ENCODE measurements at places on chromosomes 6 and 20.

GRCh38 chr6:34055223-34055933 is 90.5 kb downstream of the GRM4 start:
- DNase-seq = peak; percentile 65

DNA sequence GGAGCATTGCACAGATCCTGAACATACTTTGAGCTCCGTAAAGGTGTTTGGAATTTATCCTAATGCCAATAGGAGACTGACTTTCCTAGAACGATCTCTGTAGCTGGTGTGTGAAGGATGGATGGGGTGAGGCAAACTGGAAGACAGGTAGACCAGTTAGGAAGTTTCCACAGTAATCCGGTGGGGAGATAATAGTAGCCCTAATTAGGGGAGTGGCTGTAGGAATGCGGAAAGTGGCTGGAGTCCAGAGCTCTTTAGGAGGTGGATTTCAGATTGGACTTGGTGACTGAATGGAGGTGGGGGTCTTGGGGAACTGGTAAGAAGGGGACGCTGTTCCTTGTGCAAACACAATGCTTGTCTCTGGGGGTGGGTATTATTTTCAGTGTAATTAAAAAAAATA is 146.3 kb downstream of the SOX4 start:
- DNase-seq = no peak

GRCh38 chr6:170210651-170211403 is 80.1 kb downstream of the DLL1 start:
- no peak for DNase-seq

- DNase-seq = no peak
Observed at GRCh38 chr6:14720411-14721102, 525.3 kb upstream of the JARID2 start.

DNA sequence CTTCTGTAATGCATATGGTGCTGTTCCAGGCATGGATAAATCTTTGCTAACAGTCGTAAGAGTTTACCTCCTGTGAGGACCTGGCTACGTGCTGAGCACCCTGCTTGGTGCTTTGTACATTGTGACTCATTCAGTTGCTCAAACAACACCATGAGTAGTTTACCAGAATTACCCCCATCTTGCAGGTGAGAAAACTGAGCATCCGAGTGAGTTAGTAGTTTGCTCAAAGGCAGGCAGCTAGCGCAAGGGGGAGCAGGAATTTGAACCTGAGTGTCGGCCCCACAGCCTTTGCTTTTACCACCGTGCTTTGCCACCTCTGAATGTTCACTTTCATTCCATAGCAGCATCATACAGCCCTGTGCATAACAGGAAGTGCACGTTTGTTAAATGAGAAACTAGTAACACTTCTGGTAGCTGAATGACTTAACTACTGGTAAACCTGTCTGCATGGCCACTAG is 121.9 kb downstream of the MTHFD1L start:
- DNase-seq = no peak

DNA sequence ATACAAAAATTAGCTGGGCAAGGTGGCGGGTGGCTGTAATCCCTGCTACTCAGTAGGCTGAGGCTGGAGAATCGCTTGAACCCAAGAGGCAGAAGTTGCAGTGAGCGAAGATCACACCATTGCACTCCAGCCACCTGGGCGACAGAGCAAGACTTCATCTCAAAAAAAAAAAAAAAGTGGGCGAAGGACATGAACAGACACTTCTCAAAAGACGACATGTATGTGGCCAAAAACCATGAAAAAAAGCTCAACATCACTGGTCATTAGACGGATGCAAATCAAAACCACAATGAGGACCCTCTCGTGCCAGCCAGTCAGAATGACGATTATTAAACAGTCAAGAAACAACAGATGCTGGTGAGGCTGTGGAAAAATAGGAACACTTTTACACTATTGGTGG is 344.9 kb upstream of the JARID2 start:
- no peak for DNase-seq

GRCh38 chr20:32236048-32236533 is 28.4 kb downstream of the POFUT1 start:
- DNase-seq = no peak

GRCh38 chr6:63571361-63572043 is 778 bp upstream of the LOC128125822 start:
- DNase-seq = peak; percentile 53

GRCh38 chr6:13071550-13072345 is 256.6 kb downstream of the TBC1D7 start:
- no peak for DNase-seq

GRCh38 chr6:143613749-143614148 is 64.0 kb upstream of the PHACTR2 start:
- DNase-seq = no peak

GRCh38 chr20:24535941-24536730 is 66.7 kb downstream of the SYNDIG1 start:
- DNase-seq = no peak

GRCh38 chr20:40900666-40901215 is 127.9 kb upstream of the TOP1 start:
- DNase-seq = no peak

- DNase-seq = no peak
Observed at GRCh38 chr6:3750317-3751076, 1.0 kb downstream of the PXDC1 start.

DNA sequence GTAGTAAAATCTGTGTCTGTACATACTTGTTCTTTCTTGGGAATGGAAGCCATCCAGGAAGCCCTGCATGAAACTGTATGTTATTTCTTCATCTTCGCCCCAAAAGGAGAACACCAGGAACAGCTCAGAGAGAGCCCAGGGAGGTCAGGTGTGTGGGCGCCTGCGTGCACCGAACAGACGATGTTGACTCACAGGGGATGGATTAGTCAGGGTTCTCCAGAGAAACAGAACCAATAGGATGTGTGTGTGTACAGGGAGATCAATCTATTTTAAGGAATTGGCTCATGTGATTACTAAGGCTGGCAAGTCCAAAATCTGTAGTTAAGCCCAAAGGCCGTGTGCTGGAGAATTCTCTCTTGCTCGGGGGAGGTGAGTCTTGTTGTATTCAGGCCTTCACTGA is 45.7 kb downstream of the RNASET2 start:
- DNase-seq = no peak

GRCh38 chr6:31336896-31337496 is 20.0 kb downstream of the HLA-B start:
- DNase-seq = no peak

DNA sequence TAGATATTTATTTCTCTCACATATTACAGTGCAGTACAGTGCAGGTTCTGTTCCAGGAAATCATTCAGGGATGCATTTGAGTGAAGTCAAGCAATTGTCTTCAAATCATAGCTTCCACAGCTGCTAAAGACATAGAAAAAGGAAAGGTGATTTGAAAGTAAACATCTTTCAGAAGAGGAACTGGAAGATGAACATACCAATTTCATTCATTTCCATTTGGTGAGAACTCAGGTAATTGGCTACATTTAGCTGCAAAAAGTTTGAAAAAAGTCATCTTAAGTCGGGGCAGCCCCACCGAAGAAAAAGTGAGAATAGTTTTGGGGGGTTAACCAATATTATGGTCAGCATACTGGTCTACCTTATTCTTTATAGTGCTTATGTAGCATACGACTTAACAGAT is 61.4 kb upstream of the IL20RA start:
- no peak for DNase-seq

GRCh38 chr20:63405102-63405730 is 44.1 kb upstream of the CHRNA4 start:
- DNase-seq = no peak

DNA sequence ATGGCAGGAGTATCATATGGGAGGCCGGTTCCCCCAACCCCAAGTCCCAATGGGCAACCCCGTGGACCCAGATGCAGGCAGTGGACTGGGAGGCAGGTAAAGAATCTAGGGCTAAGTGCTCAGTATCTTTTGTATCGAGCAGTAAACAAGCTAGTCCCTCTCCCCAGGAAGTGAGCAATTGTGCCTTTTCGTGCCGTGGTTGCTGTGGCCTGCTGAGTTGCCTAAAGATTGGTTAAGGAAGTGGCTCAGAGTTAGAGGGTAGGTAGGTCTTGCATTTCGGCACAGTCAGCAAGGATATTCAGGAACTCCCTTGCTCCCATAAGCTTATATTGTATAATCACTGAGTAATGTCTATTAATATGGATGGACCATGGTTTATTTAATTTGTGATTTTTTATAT is 1.3 kb upstream of the DNAH8 start:
- DNase-seq = peak; percentile 27

- no peak for DNase-seq
Observed at GRCh38 chr6:63926950-63927927, 291.6 kb downstream of the PHF3 start.

DNA sequence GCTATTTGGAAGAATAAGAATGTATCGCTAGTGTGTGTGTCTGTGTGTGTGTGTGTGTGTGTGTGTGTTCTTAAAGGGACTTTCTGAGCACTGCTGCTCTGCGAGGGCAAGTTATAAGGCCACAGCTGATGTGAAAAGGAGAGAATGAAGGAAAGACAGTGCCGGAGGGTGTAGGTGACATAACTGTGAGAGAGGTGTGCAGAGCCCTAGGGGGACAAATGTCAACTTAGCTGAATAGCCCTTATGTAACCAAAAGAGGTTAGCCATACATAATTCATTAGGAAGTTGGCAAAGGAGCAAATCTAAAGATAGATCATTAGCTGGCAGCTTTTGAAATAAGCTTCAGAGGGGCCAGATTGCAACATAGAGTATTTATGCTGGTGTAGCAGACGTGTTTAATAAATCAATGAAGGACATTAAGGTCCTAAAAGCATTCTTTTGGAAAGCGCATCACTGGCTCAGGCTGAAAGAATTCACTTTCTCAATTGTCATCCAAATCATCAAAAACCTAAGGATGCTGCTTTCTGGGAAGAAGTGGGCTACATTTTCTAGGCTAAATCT is 81.0 kb downstream of the NDUFAF5 start:
- DNase-seq = no peak

- DNase-seq = no peak
Observed at GRCh38 chr20:9705722-9706476, 133.0 kb downstream of the PAK5 start.

- DNase-seq = no peak
Observed at GRCh38 chr6:113564371-113565171, 292.6 kb upstream of the MARCKS start.

DNA sequence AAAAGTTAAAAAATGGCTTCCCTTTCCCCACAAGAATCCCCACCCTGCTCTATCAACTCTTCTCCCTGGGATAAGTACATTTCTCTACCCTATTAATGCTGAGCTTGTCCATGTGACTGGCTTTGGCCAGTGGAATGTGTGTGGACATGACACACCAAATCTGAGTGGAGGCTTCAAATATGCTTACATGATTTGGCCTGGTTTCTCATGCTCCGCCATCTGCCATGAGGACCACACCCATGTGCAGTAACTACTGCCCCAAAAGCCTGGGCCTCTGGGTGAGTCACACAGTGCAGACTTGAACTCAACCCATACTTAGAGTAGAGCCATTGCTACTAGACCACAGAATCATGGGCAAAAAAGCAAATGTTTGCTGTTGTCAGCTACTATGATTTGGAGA is 65.4 kb downstream of the PRND start:
- no peak for DNase-seq

Measured in activated naive CD4-positive, alpha-beta T cell treated with anti-CD3 and anti-CD28 coated beads, Interleukin-2, amount 50 U/mL, for 16 hours (primary cell).